ENCODE measurements at places on chromosomes 6 and 20.

- peak; percentile 99 for DNase-seq
These were observed at the start of gene CGAS for GRCh38 chr6:73452107-73452461. Gene CGAS, minus strand, starts transcription at chr6:73452297. Its CDS starts 116 bp downstream, at chr6:73452181.

DNA sequence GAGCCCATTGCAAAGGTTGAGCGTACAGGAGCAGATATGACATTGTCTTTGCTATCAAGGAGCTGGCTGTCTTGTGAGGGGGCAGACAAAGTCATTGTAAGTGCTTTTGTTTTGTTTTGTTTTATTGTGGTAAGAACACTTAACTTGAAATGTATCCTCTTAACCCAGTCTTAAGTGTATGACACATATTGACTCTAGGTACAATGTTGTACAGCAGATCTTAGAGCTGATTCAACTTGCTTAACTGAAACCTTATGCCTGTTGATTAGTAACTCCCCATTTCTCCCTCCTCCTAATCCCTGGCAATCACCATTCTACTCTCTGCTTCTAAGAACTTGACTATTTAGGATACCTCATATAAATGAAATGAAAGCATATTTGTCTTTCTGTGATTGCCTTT is 429.0 kb downstream of the BMP2 start:
- DNase-seq: no peak

- no peak for DNase-seq
These were observed 184.5 kb upstream of the TCF21 start for GRCh38 chr6:133704371-133704770.

DNA sequence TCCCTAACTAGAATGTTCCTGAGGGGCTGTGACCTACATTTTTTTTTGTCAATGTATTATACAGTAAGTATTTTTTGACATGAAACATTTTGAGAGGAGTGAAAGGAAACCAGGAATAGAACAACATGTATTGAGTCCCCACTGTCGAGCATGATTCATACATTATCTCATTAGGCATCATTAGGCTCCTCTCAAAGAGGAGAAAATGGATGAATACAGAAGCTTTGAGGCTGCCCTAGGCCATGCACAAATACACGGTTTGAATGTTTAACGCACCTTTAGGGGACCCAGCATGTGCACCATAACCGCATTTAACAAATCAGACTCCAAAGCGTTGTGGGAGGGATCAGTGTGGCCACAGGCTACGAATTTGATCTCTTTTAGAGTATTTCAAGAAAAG is 87.8 kb downstream of the TBXT start:
- no peak for DNase-seq

DNA sequence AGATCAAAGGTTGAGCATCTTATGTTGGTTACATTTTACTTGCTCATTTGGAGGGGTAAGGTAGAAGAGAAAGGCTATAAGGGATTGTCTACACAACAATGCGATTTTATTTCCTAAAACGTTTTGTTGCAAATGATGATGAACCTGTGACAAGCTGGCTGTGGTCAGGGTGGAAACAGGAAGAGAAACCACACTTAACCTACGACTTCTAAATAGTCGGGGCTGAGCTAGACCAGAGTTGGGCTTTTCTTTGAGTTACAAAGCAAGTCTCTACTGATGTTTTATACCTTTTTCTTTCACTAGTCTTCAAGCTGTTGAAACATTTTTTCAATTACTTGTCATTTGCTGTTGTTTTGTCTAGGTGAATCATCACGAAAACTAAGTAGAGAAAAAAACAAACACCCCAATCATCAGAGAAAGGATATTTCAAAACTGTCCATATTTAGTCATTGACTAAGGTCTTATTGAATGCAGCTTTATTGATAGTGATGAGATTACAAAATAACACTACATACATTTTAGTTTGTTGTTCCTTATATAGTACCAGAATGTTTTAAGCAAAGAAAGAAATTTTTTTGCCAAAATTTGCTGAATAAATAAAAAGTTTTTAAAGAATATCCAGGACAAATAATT is 18.0 kb downstream of the KLHL31 start:
- peak; percentile 67 for DNase-seq

GRCh38 chr6:154261688-154262397 is 94.8 kb downstream of the IPCEF1 start:
- no peak for DNase-seq

DNA sequence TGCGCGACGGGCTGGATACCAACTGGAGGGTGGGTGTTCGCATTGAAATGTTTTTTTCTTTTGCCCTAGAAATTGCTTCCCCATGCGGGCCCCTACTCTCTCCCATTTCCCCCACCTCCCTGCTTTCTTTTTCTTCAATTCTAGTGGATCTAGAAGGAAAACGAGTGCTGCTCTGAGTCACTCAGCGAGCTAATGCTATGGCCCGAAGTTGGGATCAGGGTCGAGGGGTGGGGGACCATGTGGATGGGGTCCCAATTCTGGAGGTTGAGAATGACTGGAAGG is 71.5 kb downstream of the SOX4 start:
- DNase-seq: no peak

DNA sequence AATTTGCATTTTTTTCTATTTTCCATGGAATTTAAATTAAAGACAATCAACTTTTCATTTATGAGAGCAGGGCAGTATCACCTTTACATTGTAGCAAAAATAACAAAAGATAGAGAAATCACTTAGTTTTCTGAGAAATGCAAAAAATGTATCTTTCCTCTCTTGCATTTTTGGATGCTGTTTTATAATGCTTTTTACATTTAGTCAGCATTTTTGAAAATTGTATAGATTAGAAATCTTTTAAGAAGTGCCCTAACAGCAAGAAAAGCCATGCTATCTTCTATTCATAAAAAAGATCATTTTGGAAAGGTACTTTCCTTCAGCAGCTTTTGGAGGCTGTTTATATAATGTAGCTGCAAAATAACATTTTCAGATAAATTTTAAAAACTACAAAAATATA is 421.8 kb downstream of the EYS start:
- DNase-seq: no peak

DNA sequence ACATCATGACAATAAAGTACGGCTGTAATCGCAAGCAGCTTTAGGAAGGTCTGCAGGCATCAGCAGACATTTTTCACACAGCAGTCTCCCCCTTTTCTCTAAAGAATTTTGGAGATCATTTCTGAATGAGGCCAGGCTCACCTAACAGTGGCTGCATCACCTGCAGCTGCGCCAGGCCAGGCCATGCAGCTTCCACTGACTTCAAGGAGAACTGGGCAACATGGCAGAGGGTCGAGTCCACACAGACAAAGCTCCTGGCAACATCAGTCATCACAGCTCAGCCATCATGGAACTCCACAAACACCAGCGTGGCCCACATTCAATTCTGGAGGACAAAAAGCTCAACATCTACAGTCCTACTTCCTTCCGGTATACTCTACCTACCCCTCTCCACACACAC is 17.8 kb upstream of the FOXC1 start:
- DNase-seq: no peak

DNA sequence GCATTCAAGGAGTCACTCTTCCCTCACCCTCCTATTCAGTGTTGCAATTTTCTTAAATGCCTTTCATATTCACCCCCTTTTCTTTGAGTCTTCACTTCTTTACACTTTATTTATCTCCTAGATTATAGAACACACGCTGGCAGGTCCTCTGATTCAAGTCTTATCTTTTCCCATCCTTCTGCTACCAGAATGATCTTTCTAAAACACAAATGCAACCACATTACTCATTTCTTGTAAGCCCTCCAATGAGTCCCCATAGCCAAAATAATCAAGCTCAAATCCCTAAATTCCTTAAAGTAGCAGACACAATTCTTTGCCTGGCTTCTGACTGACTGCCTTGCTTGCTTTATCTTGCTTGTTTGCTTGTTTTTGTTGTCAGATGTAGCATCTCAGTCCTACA is 920.0 kb downstream of the TFAP2A start:
- no peak for DNase-seq

DNA sequence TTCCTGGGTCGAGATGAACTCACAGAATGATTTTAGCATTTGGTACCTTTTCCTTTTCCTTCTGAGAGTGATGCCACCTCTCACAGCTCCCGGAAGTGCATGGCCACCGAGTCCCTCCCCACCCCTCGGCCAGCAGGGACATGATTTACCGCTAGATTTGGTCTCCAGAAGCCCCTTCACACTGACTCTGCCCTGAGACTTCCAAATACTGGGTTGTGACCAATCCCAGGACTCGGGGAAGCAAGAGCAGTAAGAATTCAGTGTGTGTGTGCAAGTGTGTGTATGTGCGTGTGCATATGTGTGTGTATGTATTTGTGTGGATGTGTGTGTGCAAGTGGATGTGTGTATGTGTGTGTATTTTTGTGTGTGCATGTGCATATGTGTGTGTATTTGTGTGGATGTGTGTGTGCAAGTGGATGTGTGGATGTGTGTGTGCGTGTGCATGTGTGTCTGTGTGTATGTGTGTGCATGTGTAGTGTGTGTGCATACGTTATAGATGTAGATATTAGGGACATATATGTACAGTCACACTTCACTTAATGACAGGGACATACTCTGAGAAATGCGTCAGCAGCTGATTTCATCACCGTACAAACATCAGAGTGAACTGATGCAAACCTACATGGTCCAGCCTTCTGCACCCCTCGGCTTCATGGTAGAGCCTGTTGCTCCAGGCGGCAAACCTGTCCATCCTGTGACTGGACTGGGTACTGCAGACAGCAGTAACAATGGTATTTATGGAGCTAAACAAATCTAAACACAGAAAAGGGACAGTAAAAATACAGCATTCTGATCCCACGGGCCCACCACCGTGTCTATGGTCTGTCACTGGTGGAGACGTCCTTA is 374.5 kb downstream of the TAF4 start:
- no peak for DNase-seq

All from RPMI8226 (cell line).